ENCODE measurements at places on chromosomes 7 and 10.

GRCh38 chr7:137885678-137886077, 38.9 kb upstream of the DGKI start:
- DNase-seq = no peak

GRCh38 chr7:101779267-101779666, 38.2 kb upstream of the CUX1 start:
- no peak for DNase-seq

DNA sequence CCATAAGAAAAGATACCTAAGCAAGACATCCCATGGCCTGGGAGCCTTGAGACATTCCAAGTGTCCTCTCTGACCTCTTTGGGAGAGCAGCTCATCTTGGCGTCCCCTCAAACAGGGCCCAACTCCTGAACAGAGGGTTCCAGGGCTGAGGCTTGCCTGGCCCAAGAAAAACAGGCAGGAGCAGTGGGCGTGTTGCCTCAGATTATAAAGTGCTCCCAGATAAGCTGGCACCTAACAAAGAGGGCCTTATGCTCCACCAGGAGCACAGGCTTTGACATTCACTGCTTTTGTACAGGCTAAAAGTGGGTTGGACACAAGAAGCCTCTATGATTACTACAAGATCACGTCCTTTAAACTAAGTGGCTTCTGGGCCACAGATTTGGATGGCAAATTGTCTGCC, 193.1 kb downstream of the FGFR2 start:
- DNase-seq = no peak

GRCh38 chr10:91540733-91541132, 92.1 kb downstream of the PPP1R3C start:
- DNase-seq = no peak

GRCh38 chr10:62024026-62024701, 122.7 kb downstream of the ARID5B start:
- DNase-seq = no peak

DNA sequence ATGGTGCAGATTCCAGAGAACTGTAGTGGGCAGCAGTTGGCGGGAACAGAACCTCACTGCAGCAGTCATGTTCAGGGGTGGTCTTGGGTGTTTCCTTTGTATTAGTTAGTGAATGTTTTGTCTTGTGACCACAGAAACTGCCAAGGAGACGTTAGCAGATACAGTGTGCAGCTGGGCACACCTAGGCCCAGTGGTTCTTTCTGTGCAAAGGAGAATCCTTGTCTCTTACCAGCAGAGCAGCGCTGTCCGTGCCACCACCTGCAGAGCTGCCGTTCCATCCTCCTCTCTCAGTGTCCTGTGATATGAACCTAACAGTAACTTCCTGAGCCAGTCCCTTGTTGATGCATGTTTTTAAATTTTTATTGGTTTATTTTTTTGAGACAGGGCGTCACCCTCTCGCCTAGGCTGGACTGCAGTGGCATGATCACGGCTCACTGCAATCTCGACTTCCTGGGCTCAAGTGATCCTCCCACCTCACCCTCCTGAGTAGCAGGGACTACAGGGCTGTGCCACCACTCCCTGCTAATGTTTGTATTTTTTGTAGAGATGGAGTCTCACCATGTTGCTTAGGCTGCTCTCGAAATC, 60.6 kb downstream of the WDR37 start:
- no peak for DNase-seq

DNA sequence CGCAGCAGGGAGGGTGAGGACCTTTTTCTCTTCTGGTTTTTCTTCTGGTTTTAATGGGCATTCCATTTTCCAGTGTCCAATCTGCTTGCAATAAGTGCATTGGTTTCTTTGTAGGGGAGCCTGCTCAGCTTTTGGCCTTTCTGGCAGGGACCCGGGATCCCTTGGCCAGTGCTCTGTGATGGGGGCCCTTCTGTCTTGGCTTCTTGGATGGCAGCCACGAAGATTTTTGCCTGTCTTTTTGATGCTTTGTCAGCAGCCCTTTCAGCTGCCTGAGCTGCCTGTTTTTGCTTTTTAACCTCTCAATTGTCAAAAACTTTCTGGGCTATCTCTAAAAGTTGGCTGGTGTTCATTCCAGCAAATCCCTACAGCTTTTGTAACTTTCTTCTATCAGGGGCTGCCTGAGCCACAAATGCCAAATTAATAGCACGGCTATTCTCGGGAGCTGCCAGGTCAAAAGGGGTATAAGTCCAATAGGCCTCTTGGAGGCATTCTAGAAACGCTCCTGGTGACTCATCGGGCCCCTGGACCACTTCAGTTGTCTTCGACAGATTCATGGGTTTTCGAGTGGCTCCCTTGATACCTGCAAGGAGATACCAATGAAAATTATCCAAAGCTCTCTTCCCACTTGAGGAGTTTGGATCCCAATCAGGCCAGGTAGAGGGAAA, 179.9 kb upstream of the MBL2 start:
- no peak for DNase-seq

- no peak for DNase-seq
Observed at GRCh38 chr10:96606216-96606615, 19.4 kb upstream of the TM9SF3 start.

DNA sequence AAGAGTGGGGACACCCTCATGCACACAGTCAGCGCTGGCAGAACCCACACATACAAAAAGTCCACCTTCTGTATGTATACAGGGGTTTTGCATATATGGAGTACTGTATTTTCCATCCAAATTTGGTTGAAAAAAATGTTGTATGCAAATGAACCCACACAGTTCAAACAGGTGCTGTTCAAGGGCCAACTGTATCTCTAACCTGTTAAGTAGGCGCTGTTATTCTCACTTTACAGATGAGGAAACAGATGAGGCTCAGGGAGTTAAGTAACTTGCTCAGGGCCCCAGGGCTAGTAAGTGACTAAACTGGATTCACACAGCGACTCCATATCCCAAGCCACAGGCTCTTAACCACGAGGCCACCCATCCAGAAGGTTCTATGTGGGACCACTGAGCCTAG, 69.9 kb downstream of the C10orf105 start:
- DNase-seq = no peak

DNA sequence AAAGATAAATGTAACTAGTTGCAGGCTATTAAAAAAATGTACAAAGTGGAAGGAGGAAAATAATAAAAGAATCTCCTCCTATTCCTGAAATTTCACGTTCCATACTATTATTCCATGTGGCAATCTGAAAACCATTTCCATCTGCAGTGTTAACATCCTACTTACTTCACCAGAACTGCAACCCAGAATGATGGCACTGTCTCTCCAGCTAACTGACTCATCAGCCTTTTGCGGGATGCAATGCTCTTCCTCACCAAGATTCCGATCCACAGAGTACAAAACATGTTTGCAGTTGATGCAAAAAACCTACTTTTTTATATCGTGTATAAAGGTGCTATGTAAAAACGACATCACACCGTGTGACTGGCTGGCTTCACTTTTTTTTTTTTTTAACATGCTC, 50.8 kb downstream of the ESYT2 start:
- DNase-seq = no peak

DNA sequence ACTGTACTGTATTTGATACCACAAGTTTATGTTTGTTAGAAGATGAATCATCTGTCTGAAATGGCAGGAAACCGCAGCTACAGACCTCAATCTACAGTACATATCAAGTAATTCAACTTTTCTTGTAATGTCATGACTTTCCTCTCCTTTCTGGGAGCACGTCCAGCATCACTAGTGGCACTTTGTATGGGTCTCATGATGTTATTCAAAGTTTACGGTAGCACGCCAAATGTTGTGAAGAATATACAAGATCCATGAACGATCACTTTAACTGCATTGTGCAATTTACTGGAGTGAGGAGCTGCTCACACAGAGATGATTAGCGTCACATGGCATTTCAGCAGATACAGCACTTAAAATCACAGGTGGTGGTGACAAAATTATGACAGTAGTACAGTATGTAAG, 257.8 kb upstream of the GNAI1 start:
- DNase-seq = no peak

DNA sequence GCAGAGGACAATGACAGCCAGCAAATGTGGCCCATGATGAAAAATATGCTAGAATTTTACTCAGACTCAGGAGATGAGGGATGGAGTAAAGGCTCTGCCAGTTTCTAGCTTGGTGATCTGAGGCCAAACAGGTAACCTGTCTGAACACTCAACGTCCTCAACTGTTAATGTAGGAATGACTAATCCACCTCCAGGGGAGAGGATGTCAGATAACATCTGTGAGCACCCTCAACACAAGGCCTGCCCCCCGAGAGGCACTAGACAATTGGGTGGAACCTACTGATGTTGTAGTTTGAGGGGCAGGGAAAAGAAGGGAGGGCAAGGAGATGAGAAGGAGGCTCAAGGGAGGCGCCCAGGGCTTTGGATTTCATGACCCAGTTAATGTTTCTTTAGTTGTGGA, 445.1 kb downstream of the PLXNA4 start:
- DNase-seq = no peak

DNA sequence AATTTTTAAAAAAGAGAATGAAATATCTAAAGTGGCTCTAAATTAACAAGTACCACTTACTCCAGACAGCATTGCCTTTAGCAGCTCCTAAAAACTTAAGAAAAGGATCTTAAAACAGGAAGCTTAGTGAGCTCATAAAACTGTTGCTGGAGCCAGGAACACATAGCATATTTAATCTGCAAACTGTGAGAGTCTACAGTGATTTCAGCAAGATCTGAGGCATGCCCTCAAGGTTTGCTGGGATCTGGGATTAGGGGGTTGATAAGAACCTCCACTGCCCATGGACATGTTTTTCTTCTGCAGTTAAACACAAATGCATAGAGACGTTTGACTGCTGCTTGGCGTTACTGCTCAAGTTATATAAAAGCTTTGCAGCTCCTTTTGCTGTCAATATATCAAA, 3.8 kb downstream of the GLI3 start:
- DNase-seq = no peak

GRCh38 chr7:149334219-149334618, 72.2 kb downstream of the ZNF783 start:
- no peak for DNase-seq

Data from stimulated activated CD4-positive, alpha-beta T cell treated with anti-CD3 and anti-CD28 coated beads, Interleukin-1b, Interleukin-23, amount 100 ng/mL, for 24 hours (primary cell).